ENCODE measurements at places on chromosomes 5 and 9.

DNA sequence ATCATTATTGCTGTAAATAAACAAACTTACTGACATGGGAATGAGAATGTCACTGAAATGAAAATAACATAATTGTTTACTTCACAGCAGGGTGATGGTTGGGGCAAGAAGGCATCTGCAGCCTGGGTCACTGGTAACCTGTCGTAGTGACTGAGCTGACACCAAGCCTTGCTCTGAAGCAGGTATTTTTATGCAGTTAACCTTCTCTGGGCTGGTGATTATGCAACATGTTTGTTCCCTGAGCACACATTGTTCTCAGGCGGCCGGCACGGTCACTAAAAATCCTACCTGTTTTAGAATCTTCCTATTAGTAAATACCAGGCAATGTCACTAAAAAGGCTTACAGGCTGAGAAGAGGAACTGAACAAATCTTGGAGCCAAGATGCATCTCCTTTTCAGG is 157.7 kb upstream of the NR3C1 start:
- no peak for DNase-seq

- DNase-seq: no peak
Measured at GRCh38 chr9:98374385-98375051, 119.1 kb upstream of the TBC1D2 start.

GRCh38 chr5:25516141-25516540 is 871.4 kb upstream of the CDH10 start:
- DNase-seq: no peak

GRCh38 chr9:88706193-88707113 is 171.5 kb downstream of the NXNL2 start:
- DNase-seq: no peak

- no peak for DNase-seq
Measured at GRCh38 chr5:139670369-139671095, 22.4 kb downstream of the CXXC5 start.

GRCh38 chr9:8560560-8561525 is 761.3 kb upstream of the DMAC1 start:
- DNase-seq: no peak

- no peak for DNase-seq
Measured at GRCh38 chr5:135718651-135719050, 115.8 kb upstream of the SLC25A48 start.

DNA sequence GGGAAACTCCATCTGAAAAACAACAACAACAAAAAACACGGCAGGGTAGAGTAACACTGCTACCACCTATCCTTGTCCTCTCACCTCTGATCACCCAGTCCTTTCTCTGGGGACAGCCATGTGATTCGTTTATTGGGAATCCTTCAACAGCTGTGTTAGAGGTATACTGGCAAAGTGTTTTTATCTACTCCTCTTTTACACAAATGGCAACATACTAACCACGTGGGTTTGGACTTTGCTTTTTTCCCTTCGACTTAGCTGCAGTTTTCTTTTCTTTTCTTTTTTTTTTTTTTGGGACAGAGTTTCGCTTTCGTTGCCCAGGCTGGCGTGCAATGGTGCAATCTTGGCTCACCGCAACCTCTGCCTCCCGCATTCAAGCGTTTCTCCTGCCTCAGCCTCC is 11.2 kb upstream of the SET start:
- DNase-seq: no peak

GRCh38 chr5:94744906-94745305 is 126.4 kb downstream of the SLF1 start:
- no peak for DNase-seq

DNA sequence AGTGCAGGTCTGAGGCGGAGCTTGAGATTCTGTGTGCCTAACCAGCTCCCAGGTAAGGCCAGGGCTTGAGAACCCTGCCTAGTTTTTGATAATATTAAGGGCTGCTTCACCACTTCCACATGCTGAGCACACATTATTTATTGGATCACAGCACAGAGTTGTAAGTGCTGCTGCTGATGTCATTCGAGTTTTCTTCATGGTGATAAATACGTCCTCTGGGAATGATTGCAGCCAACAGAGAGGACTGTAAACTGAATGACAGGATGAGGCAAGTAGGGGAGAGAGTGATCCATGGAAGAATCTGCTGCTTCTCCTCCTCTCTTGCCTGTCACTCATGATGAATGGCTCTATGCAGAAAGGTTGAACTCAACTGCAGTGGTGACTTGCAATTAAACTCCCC is 77.9 kb upstream of the VPS13A start:
- DNase-seq: no peak

- DNase-seq: no peak
Measured at GRCh38 chr5:109479260-109479860, 69.6 kb upstream of the PJA2 start.

GRCh38 chr5:50439221-50439620 is 1.9 kb downstream of the EMB start:
- no peak for DNase-seq

DNA sequence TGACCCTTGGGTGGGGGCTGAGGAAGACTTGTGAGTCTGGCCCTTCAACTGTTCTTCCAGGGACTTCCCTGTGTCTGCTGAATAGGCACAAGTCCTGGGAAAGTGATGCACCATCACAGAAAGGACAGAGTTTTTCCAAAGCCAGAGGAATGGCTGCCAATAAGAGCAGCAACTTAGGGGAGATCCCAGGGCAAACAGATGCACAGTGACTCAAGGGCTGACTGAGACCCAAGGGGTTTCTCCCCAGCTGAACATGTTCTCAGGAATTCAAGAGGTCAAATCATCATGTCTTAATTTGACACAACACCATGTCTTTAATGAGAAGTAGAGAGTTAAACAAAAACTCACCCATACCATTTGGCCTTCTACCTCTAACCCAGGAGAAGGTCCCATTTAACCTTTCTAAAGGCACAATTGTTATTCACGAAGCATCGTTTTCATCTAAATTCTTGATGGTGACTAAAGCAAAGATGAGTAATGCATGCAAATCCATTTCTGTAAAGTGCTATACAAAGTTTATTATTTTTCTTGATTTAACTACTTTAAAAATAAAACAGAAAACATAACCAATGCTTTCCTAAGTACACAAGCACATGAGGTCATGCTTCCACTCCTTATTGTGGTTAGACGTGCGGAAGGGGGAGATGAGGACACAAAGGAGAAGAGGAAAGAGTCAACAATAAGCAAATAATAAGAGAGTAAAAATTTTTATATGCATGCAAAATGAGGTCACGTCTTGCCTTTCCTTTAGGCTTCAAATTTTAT is 324.1 kb downstream of the PLK2 start:
- DNase-seq: no peak

GRCh38 chr9:135273008-135273407 is 185.5 kb downstream of the OLFM1 start:
- DNase-seq: no peak
